ENCODE measurements at places on chromosomes 2 and 18.

- no peak for DNase-seq
These were observed 165.5 kb downstream of the GLI2 start for GRCh38 chr2:120901201-120901600.

DNA sequence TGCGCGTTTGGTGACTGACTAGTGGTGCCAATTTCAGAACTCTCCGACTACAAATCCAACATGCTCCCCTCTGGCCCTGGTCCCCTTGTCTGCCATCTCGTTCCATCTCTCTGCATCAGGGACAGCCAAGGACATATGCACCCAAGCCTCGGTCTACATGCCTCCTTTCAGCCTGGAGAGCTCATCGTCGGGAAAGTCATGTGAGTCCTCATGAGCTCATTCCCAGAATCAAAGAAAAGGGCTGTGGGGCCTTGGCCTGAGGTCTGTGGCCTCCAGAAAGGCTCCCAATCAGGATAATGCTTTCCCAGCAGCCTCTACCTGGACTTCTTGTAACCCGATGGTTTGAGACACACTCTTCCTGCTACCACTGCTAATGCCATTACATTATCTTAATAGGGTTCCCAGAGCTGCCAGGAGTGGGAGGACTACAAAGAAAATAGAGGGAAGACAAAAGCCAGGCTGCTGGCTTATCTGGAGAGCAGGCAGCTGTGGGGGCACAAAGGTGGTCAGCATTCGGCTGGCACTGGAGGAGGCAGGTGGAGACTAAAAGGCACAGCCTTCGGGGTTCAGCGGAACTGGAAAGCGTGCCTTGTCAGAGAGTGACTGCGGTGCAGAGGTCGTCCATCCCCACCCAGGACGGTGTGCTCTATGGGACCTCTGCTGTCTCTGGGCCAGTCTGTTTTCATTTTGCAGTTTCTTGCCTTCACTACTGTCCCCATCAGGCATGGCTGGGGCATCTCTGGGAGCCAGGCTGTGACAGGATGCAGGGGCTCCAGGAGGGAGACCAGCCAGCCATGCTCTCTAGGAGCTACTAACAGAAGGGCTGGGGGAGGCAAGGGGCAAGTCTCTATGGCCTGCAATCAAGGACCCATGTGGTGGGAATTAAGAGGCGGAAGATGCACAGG lies 104.4 kb upstream of the SMAD2 start:
- DNase-seq, result no peak

DNA sequence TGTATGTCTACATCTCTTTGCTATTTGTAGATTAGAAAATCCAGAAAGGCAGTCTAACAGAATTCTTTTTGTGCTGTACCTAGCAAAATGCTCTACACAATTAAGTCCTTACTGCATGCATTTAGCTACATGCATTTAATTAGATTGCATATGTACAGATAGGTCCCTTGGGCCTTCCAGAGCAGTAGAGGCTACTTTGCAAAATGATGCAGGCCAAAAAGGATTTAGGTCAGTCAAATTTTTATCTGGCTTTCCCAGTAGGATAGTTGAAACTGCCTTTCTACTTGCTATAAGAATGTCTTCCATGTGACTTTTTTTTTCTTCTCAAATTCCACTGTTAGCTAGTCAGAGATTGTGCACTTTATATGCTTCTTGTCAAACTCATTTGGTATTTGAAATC lies 19.3 kb downstream of the GALNT13 start:
- no peak for DNase-seq

- DNase-seq, result no peak
These were observed 30.2 kb downstream of the GREB1 start for GRCh38 chr2:11563784-11564666.

DNA sequence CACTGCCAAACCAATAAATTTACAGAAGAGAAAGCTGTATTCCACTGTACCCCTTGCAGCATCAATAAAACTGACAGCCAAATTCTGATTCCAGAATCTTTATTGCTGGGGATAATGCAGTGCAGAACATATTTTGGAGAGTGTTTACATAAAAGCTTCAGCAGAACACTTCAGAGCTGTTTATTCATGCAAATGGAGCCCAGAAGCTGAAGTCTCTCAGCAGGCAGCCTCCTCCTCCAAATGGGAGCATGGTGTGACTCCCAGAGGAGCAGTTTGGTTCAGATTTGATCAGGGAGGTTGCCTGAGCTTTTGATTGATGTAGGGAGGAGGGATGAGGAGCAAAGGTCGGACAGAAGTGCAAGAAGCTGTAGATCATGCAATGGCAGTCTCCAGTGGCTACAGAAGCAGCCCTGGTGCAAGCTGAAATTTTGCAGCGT lies 22.4 kb downstream of the LHCGR start:
- no peak for DNase-seq

GRCh38 chr2:205188239-205189138 lies 493.8 kb upstream of the NRP2 start:
- no peak for DNase-seq

DNA sequence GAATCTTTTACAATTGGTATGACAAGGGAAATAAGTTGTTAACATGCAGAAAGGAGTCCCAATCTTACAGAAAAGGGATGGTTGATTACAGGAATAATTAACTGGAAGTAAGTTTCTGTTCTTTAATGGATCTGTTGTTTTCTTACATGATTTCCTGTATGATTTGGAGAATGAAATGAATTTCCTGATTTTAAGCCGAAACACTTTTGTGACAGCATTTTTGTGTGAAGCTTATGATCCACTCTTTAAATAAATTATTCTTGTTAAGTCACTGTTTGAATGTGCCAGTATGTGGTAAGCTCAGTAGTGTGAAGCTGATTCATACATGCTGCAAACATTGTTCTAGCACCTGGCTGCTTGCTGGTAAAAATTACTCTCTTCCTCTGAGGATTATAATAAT lies 516.2 kb downstream of the DCDC2C start:
- DNase-seq, result no peak

GRCh38 chr2:23520256-23520655 lies 135.3 kb downstream of the KLHL29 start:
- no peak for DNase-seq

GRCh38 chr2:220276741-220277444 lies 649.5 kb downstream of the SLC4A3 start:
- DNase-seq, result no peak

DNA sequence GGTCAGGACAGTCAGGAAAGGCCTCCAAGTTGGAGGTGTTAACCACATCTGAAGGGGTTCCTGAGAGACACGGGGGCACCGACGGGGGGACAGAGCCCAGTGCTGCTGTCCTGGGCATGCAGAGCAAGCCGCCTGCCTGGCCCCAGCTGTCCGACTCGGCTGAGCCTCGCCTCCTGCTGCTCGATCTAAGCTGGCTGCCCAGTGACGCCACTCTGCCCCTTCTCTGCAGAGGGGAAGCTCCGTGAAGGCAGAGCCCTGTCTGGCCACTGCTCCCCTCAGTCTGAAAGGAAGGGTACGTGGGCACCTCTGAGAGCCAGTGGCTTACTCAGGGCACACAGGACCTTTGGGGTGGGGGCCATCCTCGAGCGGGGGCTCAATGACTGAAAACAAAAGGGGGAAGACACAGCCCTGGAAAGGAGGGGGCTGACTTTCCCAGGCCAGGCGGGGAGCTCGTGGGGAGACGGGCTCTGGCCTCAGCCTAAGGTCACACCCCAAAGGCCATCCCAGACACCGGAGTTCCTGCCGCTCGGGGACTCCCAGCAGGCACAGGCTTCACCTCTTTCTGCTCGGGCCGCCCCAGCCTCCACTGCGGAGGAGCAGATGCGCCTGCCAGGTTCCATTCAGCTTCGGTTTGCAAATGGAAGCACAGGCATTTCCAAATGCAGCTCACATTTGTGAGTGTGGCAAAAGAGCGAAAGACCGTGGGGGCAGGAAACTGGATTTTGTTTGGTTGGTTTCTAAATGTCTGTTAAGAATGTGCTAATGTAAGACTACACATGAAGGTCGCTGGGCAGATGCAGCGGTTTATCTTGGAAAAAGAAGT lies 136.9 kb downstream of the HDAC4 start:
- no peak for DNase-seq

DNA sequence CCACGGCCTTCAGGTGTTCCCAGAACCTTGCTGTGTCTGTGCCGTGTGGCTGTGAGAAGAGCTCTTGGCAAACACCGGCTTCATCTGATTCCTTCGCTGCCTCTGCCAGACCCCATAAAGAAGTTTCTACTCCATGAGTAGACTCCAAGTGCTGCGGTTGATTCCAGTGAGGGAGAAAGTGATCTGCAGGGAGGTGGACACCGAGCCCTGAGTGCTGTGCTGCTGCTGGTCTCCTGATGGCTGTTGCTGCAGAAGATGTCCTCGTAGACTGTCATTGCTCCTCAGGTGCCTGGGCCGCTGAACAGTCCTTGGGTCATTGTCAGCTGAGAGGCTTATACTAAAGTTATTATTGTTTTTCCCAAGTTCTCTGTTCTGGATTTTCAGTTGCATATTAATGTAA lies 19.6 kb downstream of the ASB1 start:
- no peak for DNase-seq

- no peak for DNase-seq
These were observed 1.7 kb downstream of the MYCN start for GRCh38 chr2:15941871-15942710.

DNA sequence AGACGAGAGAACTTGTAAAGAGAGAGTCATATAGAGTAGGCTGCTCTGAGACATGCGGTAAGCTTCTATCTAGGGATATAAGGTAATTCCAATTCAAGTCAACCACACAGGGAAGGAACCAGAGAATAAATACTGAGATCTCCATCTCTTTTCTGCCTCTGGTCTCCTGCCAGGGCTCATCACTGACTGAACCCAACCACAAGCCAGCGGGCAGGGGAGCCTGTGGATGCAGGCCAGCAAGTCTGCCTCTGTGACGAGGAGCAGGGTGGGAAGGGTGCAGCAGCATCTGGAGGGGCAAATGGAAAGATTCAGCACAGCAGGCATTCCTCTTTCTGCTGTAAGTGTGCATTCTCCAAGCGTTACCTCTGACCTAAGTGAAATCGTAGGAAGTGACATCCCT lies 82.2 kb downstream of the ICOS start:
- no peak for DNase-seq

GRCh38 chr2:62369541-62370202 lies 136.3 kb downstream of the TMEM17 start:
- DNase-seq, result no peak

- no peak for DNase-seq
These were observed 353.8 kb upstream of the SPRED2 start for GRCh38 chr2:65786007-65786717.

GRCh38 chr2:197130318-197130717 lies 180.3 kb downstream of the ANKRD44 start:
- no peak for DNase-seq

DNA sequence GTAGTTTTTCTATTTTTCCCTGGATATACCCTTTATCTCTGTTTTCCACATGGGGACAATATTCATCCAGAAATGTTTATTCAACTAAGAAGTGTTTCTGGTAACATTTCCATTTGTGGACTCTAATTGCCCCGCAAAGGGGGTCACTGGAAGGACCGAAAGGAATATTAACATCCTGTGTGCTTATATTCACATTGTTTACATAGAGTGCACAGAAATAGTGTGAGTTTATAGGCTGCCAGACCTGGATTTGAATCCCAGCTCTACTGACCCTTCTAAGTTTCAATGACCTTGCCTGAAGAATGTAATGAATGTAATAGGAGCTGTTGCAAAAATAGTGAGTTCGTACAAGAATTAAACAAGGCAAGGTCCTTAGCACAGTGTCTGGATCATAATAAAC lies 152.9 kb upstream of the NCKAP5 start:
- no peak for DNase-seq
